ENCODE measurements at places on chromosomes 16 and 17.

DNA sequence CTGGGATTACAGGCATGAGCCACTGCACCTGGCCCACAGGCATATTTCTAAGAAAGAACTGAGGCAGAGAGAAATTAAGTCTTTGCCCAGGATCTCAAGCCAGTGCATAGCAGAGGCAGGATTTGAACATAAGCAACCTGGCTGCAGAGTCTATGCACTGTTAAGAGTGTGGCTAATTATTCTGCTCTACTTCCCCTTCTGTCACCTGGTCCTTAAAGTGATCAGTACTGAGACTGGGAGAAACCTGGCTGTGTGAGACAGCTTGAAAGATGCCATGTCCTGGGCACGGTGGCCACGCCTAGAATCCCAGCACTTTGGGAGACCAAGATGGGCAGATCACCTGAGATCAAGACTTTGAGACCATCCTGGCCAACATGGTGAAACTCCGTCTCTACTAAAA is 58.1 kb downstream of the IQCK start:
- no peak for DNase-seq

- no peak for DNase-seq
Measured at GRCh38 chr16:82598771-82599170, 28.0 kb upstream of the CDH13 start.

DNA sequence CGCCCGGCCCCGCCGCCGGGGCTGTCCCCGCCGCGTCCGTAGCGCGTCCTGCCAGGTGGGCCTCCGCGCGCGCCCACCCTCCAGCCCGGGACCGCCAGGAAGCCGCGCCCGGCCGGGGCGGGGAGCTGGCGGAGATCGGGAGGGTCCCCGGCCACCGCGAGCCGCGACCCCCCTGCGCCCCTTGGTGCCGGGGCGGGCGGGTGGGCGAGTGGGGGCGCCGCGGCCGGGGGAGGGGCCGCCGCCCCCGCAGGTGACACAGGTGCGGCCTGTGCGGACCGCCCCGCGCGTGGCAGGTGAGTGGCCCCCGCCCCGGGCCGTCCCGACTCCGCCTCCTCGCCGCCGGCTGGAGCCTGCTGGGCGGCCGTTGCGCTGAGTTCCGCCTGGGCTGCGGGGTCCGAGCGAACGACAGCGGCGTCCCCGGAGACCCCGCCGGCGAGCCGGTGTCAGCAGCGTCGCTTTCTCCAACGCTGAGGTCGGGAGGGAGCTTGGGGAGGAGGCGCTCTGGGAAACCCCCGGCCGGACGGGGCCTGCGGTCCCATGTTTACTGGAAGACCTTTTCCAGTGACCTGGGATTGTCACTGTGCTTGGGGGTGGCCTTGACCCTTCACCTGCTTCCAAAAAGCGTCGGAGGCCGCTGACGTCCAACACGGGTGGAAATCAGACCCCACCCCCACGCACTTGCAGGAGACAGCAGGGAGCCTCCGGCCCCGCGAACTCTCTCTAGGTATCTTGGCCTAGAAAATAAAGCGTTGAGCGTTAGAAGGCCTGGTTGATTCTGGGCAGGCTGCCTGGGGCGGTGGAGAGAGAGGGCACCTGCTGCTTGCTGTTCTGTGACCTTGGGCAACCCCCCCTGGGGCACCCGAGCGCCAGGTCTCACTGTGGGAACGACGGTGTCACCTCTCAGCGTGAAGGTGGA is 542 bp downstream of the KLHL36 start:
- DNase-seq = peak; percentile 53

- DNase-seq = no peak
Measured at GRCh38 chr17:7846063-7846735, 8.7 kb upstream of the TMEM88 start.

DNA sequence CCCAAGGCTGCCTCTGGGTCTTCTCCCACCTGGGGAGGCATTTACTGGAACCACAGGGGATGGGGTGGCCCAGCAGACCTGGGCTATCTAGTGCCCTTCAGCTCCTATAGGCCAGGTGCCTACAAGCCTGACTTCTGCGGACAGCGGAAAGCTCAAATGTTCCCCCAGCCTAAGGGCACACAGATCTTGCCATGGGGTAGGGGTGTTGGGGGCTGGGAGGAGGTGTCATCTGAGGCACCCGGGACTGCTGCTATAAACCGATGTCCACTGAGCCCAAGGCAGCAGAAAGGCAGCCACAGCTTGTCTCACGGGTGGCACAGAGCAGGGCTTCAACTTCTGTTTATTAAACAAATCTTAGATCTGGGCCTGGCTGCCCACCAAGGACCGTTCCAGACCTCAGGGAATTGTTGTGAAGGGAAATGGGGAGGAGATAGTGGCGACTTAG is 3.6 kb downstream of the MYO1C start:
- DNase-seq = no peak
